Right atrium auricular region (tissue), 2 donors: ENCODE measurements at places on chromosomes 12 and 14. TPM values are rescaled to one million over a fixed set of nuclear protein-coding genes. Genes with fewer than 3 reads are reported as not detected.

Gene TMCC3
- total RNA-seq = 4.4 TPM

Gene SLC38A4
- 0.28 TPM for total RNA-seq

Gene ESRRB
- 10.0 TPM for total RNA-seq

GRCh38 chr12:82184844-82185243 is 173.3 kb downstream of the CCDC59 start:
- DNase-seq = no peak

DNA sequence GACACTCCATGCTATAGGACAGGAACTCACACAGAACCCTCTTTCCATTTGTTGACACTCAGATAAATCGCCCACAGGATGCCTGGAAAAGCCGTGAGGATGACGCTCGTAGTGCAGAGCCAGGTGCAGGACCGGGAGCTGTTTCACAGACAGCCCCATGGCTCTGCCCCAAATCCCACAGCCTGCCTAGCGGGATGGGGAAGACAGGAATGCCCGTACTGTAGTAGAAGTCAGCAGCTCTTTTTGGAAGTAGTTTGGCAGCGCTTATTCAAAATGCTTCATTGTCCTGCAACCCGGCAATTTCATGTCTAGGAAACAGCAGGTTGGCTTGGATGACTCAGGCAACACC is 41.6 kb downstream of the JAG2 start:
- DNase-seq = no peak

DNA sequence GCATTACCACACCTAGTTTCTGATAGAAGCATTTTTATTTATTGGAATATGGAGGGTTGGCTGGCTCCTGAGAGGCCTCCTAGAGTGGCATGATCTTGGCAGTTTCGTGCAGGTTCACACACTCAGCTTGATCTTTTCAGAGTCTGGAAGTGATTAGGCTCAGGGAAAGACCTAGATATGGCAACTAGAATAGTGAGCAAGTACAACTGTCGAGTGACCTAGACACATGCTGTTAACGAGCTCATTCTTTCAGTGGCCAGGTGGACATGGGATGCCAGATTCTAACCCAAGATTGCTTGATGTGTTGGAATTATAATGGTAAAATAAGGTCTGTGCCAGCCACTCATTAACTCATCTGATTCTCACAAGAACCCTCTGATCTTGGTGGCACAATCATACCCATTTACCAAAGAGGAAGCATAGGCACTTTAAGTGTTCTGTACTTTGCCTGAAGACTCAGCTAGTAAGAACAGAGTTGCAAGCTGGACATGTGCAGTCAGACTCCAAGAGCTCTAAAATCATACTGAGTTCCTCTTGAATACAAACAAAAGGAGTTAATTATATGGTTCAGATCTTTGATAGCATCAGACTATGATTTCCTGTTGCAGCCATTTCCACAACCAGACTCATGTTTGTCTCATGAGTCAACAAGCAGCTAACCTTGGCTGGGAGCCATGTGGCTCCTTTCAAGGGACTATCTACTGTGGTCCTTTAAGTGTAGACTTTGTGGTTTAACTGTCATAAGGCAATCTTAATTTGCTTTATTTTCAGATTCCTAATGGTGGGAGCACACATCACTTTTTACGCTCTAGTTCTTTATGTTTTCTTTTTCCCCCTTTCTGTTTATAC is 144.2 kb downstream of the PLEKHA5 start:
- DNase-seq = peak; percentile 85

GRCh38 chr14:49972823-49973222 is 79.9 kb downstream of the ARF6 start:
- no peak for DNase-seq
